ENCODE measurements at places on chromosomes 5 and 9. TPM values are rescaled to one million over a fixed set of nuclear protein-coding genes. Genes with fewer than 3 reads are reported as not detected.

- peaks cover 56% of the 10 kb centered on the region for H3K27me3 ChIP-seq
- H3K36me3 ChIP-seq: no peaks in the 10 kb centered on the region
- no peak overlapping the region for H3K27ac ChIP-seq
- peaks cover 4% of the 10 kb centered on the region for H3K4me1 ChIP-seq
- H3K4me3 ChIP-seq: no peak overlapping the region
These were observed 27.9 kb upstream of the RECK start for GRCh38 chr9:36008774-36009300.

DNA sequence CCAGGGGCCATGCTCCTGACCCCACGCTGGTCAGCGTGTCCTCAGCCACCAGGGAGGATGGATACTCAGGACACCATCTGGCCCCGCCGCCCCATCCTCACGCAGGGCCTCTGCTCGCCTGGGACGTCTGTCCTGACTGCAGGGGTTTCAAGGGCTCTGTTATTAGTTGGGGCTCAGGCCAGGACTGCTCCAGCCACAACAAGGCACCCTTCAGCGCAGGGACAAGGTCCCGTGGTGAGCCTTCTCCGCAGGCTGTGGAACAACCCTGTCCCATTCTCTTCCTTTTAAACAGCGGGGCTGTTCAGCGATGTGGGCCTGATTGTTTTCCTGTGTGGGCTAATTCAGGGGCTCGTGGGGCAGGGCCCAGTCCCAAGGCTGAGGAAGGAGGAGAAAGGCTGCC lies 61.6 kb downstream of the SEMA4D start:
- no peak for DNase-seq
- peak overlapping the region; percentile 100 for H3K27ac ChIP-seq
- H3K4me3 ChIP-seq: peak overlapping the region; percentile 62

DNA sequence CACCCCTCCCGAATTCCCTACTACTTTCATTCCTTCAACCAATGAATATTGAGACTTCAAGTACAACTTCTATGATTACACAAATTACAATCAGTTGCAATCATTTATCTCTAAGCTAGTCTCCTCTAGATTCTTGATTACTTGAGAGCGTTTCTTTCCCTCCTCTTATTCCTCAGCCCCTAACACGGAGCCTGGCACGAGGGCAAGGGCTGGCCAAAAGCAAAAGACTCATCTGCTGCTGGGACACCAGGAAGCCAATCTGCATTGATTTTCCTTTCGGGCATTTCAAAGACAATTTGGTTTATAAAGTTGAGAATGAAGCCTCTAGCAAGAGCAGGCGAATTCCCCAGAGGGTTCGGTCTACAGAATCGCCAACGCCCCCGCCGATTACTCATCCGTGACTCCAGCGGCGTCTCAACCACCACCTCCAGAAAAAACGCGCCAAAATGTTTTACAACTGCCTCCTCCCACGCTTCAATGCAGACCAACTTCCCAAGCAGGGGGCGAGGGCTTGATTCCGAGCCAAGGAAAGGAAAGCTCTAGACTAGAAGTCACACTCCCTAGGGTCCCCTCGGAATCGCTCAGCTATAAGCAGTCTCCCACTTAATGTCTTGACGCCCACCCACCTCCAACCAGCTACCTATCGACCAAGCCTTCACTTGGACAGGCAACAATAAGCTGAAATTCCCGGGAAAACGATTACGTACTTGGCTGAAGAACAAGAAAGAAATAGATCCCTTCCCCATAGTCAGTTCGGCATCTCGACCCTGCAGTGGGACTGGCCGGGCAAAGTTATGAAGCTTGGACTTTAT lies 1.5 kb downstream of the PCSK1 start:
- no peak overlapping the region for H3K27ac ChIP-seq
- peak; percentile 27 for DNase-seq
- H3K4me3 ChIP-seq: peak overlapping the region; percentile 88
- no peaks in the 10 kb centered on the region for H3K36me3 ChIP-seq
- H3K4me1 ChIP-seq: peaks cover 36% of the 10 kb centered on the region

GRIA1 gene
- 0.76 TPM for total RNA-seq

GRCh38 chr9:8205576-8205975 lies 406.0 kb upstream of the DMAC1 start:
- no peak for DNase-seq
- H3K27ac ChIP-seq: no peak overlapping the region
- no peaks in the 10 kb centered on the region for H3K27me3 ChIP-seq
- H3K36me3 ChIP-seq: no peaks in the 10 kb centered on the region
- no peak overlapping the region for H3K4me3 ChIP-seq

GRCh38 chr5:124980163-124980941 lies 233.9 kb upstream of the ZNF608 start:
- DNase-seq: peak; percentile 53
- peak overlapping the region; percentile 36 for H3K4me3 ChIP-seq
- H3K4me1 ChIP-seq: peaks cover 40% of the 10 kb centered on the region
- peaks cover 62% of the 10 kb centered on the region for H3K36me3 ChIP-seq

- H3K27me3 ChIP-seq: no peaks in the 10 kb centered on the region
- H3K27ac ChIP-seq: no peak overlapping the region
- H3K36me3 ChIP-seq: no peaks in the 10 kb centered on the region
- no peak overlapping the region for H3K4me3 ChIP-seq
These were observed 1067.6 kb upstream of the DMAC1 start for GRCh38 chr9:8867148-8867547.

PLPP7 gene
- 4.9 TPM for total RNA-seq

DNA sequence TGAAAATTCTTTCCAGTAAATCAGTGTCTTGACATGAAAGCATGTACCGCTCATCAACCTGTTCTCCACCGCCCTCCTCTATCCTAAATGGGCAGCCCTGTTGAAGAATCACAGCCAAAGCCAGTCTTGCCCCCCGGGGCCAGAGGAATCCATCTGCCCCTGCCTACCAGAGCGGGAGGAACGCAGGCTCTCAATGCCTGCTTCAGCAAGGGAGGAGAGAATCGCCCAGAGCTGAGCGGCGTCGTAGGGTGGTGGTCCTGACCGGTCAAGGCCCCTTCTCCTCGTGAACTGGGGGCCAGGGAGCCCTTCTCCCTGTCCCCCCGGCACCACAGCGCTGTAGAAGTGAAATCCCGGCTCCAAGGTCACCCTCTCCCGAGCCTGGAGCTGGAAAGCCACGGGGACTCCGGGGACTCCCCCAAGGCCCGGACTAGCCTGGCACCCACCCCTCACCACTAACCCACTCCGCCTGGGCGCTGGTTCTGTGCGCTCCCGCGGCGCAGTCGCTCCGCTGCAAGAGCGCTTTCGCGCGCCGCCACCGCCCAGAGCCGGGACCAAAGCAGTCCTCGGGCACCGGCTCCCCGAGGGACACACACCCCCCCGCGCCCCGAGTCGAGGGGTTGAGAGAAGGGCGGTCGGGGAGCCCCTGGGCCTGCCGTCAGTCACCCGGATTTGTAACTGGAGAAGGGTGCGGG lies 718 bp upstream of the TMEM215 start:
- peak; percentile 54 for DNase-seq
- peak overlapping the region; percentile 74 for H3K4me3 ChIP-seq
- H3K27me3 ChIP-seq: peaks cover 92% of the 10 kb centered on the region
- peaks cover 6% of the 10 kb centered on the region for H3K4me1 ChIP-seq
- no peak overlapping the region for H3K27ac ChIP-seq
- no peaks in the 10 kb centered on the region for H3K36me3 ChIP-seq

GRCh38 chr5:6508931-6509330 lies 60.3 kb downstream of the UBE2QL1 start:
- no peak overlapping the region for H3K4me3 ChIP-seq
- H3K36me3 ChIP-seq: no peaks in the 10 kb centered on the region
- H3K27me3 ChIP-seq: no peaks in the 10 kb centered on the region
- no peaks in the 10 kb centered on the region for H3K4me1 ChIP-seq
- DNase-seq: no peak

EFNA5 gene
- total RNA-seq: 17.4 TPM

CYSRT1 gene
- total RNA-seq: 2.9 TPM

DNA sequence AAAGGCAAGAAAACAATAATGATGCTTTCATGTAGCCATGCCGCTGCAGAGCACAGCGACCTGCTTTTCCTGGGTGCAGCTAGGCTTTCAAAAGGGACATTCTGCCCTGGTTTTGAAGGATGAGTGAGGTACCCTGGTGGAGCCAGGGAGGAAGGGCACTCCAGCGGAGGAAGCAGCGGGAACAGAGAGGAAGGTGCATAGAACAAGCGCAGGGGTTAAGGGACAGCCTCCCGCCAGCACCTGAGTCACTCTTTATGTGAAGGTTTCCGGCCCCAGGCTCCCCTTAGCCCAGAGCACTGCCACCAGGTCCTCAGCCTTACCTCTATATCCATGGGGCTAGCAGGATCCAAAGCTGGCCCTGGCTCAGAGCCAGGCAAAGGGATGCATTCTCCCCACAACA lies 221.1 kb downstream of the CDK5RAP2 start:
- H3K4me3 ChIP-seq: no peak overlapping the region
- peaks cover 11% of the 10 kb centered on the region for H3K36me3 ChIP-seq
- peaks cover 5% of the 10 kb centered on the region for H3K4me1 ChIP-seq
- DNase-seq: no peak
- H3K27me3 ChIP-seq: no peaks in the 10 kb centered on the region

DNA sequence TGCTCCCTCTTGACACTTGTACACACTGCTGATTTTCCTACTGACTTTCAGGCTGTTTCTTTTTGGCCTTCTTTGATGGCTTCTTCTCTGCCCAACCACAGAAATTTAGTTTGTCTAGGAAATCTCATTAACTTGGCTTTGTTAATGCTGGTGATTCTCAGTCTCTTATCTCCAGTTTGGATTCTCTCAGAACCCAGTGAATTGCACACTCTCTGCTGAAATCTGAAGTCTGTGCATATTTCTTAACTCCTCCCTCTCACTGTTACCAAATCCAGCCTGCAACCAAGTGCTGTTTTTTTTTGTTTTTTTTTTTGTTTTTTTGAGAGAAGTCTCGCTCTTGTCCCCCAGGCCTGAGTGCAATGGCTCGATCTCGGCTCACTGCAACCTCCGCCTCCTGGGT lies 117.2 kb downstream of the CDC42SE2 start:
- no peak overlapping the region for H3K4me3 ChIP-seq
- no peaks in the 10 kb centered on the region for H3K27me3 ChIP-seq
- H3K36me3 ChIP-seq: no peaks in the 10 kb centered on the region
- H3K4me1 ChIP-seq: peaks cover 12% of the 10 kb centered on the region
- no peak for DNase-seq

GRCh38 chr9:124410321-124410913 lies 4.8 kb downstream of the PSMB7 start:
- DNase-seq: no peak
- H3K4me1 ChIP-seq: peaks cover 6% of the 10 kb centered on the region
- no peak overlapping the region for H3K27ac ChIP-seq
- H3K4me3 ChIP-seq: no peak overlapping the region
- peaks cover 69% of the 10 kb centered on the region for H3K36me3 ChIP-seq
- no peaks in the 10 kb centered on the region for H3K27me3 ChIP-seq

GRCh38 chr5:8413975-8414374 lies 545.0 kb downstream of the MTRR start:
- no peak overlapping the region for H3K27ac ChIP-seq
- H3K36me3 ChIP-seq: no peaks in the 10 kb centered on the region
- no peak for DNase-seq
- H3K4me1 ChIP-seq: no peaks in the 10 kb centered on the region

PCDHB15 gene
- total RNA-seq: 8.7 TPM

- no peaks in the 10 kb centered on the region for H3K27me3 ChIP-seq
- DNase-seq: no peak
- no peak overlapping the region for H3K4me3 ChIP-seq
- H3K4me1 ChIP-seq: peaks cover 4% of the 10 kb centered on the region
- H3K36me3 ChIP-seq: no peaks in the 10 kb centered on the region
- H3K27ac ChIP-seq: no peak overlapping the region
These were observed 21.4 kb downstream of the ALDH1A1 start for GRCh38 chr9:72931437-72931836.

GRCh38 chr5:37754976-37755375 lies 84.9 kb downstream of the GDNF start:
- H3K36me3 ChIP-seq: peaks cover 2% of the 10 kb centered on the region
- no peaks in the 10 kb centered on the region for H3K27me3 ChIP-seq
- H3K4me3 ChIP-seq: no peak overlapping the region
- H3K4me1 ChIP-seq: no peaks in the 10 kb centered on the region

MYO10 gene
- total RNA-seq: 90.8 TPM

LHX3 gene
- 0.11 TPM for total RNA-seq

STC2 gene
- 38.5 TPM for total RNA-seq

SLC6A7 gene
- total RNA-seq: not detected

GRCh38 chr9:89999534-90000370 lies 394.9 kb downstream of the GADD45G start:
- no peaks in the 10 kb centered on the region for H3K36me3 ChIP-seq
- H3K4me1 ChIP-seq: peaks cover 29% of the 10 kb centered on the region
- no peaks in the 10 kb centered on the region for H3K27me3 ChIP-seq
- no peak for DNase-seq
- H3K4me3 ChIP-seq: no peak overlapping the region

Measured in WTC11 (cell line).